Stimulated activated CD4-positive, alpha-beta T cell treated with anti-CD3 and anti-CD28 coated beads, Interleukin-2, amount 100 ng/mL, for 4 hours (primary cell): ENCODE measurements at places on chromosomes 6 and 20.

- DNase-seq: no peak
Observed at GRCh38 chr6:23137611-23138010, 568.2 kb downstream of the HDGFL1 start.

DNA sequence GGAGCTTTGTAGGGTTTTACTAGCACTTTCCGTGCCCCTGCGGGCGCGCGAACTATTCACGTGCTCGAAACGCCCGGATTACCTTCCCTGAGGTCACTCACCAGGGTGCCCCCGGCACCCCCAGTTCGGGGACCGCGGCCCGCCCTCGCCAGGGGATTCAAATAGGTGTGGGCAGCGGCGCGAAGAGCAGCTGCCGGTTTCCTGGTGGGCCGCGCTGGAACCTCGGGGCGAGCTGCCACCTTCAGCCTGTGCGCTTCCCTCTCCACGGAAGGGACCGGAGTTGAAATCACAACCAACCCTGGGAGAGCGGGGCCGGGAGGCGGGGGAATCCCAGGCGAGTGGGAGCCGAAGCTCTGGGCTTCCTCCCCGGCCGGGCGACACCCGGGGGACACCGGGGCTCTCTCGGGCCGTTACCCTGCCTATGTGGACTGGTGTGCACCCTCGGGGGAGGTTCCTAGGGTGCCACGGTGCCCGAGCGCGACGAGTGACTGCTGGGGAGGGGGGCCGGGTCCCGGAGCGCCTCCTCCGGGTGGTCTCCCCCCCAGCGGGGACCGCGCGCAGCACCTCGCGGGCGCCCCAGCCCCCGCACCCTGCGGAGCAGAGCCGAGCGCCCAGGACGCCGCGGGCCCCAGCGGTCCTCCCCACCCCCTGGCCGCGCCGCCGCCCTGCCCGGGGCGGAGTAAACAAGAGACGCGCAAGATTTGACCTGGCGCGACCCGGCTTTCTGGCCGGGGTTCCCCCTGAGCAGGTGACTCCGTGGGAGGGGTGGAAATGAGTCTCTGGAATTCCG is 2.1 kb upstream of the HIVEP2 start:
- DNase-seq: peak; percentile 70

DNA sequence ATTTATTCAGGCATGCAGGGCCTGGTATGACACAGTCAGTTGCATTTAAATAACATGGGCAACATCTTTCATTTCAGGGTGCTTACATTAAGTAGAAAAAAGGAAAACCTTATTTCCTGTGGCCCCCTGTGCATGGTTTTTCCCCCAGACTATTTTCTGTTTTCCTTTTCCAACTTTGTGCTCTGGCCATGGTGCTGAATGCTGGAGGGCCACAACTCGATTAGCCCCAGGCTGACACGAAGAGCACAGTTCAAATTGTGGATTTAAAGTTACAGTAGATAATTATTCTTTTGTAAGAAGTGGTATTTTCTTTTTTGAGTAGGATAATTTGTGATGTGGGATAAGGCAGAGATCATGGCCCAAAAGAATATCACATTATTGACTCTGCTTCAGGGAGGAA is 332.0 kb downstream of the HAO1 start:
- DNase-seq: no peak

DNA sequence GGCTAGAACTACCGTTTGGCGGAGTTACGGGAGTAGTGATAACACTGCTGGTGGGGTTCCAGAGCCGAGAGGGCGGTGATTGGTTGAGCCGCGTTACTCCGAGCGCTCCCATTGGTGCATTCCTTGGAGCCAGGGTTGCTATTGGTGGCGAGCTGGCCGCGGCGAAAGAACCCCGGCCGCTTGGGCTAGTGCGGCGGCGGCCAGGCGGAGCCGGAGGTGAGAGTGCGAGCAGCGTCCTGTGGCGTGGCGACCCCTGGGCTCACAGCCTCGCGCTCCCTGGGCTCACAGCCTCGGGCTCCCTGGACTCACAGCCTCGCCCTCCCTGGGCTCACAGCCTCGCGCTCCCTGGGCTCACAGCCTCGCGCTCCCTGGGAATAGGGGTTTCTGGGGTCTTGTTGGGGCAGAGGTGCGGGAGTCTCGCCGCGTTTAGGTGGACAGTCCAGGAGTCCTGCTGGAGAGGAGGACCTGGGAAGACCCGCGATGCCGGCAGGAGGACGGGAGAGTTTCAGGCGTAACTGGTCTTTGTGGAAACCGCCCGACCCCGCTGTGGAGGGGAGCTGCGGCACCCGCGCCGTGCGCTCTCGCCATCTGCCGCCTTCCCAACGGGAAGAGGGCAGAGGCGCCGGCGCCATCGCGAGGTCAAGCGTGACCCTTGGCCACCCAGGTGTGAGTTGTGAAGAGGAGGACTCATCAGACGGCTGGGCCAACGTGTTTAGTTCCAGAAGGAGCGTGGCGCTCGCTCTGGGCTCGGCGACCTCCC is 12.2 kb downstream of the PRDM13 start:
- no peak for DNase-seq

GRCh38 chr20:1324598-1325172 is 4.3 kb downstream of the SDCBP2 start:
- peak; percentile 39 for DNase-seq

DNA sequence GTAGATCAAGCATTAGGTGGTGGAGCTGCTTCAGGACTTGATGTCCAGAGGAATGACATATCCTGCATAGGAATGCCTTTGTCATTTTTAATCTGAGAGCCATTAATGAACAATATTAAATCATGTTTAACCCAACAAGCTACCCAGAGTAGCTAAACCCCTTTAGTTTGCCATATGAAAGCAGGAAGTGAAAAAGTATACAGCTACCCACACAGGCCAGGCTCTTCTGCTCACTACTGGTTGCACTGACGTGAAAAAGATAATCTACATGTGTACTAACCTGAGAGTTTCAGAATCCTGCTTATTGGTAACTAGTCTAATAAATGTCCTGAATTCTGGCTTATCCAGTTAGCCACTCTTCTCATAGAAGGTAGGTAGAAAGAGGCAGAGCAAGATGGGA is 19.9 kb downstream of the GLYATL3 start:
- no peak for DNase-seq

GRCh38 chr20:58967652-58968429 is 13.2 kb upstream of the NELFCD start:
- no peak for DNase-seq

- DNase-seq: no peak
Observed at GRCh38 chr6:7726416-7727085, 652 bp downstream of the BMP6 start.

GRCh38 chr6:41588111-41588510 is 41.9 kb downstream of the FOXP4 start:
- no peak for DNase-seq

DNA sequence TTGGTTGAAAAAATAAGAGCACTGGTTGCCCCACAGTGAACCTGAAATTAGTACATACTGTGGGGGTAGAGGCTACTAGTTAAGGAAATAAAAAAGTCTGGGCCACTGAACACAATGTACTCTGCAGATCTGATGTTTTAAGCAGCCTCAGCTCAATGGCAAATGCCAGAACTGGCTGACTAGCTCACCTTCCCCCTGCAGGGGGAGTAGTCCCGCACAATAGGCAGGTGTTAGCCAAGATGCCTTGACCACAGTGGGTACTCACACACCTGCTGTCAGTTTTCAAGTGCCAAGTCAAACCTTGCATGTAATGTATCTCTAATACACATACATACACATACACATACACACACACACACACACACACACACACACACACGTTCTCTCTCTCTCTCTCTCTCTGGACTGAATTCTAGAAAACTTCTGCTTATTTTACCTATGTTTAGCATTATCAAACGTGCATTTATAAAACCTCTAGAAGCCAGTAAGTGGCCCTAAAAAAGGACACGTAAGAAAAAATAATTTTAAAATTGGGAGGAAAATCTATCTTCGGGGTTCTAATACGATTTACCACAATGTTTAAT is 36.1 kb downstream of the GMDS start:
- no peak for DNase-seq

DNA sequence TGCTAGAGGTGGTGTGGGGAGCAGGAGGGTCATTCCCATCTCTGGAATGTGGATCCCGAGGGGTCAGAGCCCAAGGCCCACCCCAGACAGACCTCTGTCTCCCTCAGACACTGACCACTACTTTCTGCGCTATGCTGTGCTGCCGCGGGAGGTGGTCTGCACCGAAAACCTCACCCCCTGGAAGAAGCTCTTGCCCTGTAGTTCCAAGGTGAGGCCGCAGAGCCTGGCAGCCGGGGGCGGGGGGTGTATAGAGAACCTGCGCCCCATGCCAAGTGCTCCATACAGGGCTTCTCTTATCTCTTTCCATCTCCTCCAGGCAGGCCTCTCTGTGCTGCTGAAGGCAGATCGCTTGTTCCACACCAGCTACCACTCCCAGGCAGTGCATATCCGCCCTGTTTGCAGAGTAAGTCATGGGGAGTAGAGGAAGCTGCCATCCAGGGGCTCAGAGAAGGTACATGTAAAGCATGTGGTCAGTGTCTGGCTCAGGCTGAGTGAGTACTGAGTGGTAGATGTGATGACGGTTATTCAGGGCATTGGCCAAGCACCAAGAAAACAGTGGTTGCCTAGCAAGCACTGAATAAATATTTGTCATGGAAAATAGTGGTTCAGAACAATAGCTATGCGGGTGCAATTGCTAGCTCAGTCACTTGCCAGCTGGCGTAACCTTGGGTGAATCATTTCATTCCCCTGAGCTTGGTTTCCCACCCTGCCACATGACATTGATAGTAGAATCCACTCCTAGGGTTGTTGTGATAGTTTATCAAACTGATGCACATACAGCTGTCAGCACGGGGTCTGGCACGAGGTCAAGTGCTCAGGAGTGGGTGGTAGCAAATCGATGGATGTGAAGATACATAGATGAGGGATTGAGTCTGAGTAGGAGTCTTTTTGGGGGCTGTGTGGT is 3.5 kb downstream of the PIGT start:
- DNase-seq: no peak

DNA sequence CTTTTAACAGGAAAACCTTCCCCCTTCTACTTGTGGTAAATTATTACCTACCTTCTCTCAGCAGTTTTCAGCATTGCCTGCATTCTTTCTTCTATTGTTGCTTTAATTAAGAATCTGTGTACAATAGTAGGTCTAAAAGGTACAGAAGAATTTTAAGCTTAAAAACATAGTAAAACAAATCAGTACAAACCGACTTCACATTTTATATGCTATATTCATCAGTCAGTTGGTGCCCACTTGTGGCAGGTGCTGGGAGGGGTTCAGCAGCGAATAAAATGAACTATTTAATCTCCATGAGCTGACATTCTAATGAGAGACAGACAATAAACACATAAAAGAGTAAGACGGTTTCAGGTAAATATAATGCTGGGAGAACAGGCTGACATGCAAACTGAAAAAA is 73.4 kb upstream of the FBXO30 start:
- DNase-seq: no peak

- no peak for DNase-seq
Observed at GRCh38 chr6:131223416-131223815, 88.1 kb downstream of the AKAP7 start.
